ENCODE measurements at places on chromosomes 4 and X. TPM values are rescaled to one million over a fixed set of nuclear protein-coding genes. Genes with fewer than 3 reads are reported as not detected.

GRCh38 chr4:101205916-101206315 is 141.4 kb downstream of the PPP3CA start:
- DNase-seq: no peak

- DNase-seq: no peak
These were observed 55.4 kb upstream of the ESX1 start for GRCh38 chrX:104310090-104310489.

THOC2 gene
- 119 TPM for polyA plus RNA-seq

RENBP gene
- polyA plus RNA-seq: 21.0 TPM

All from right renal pelvis (tissue), 4 donors.